T-cell (primary cell): ENCODE measurements at places on chromosomes 6 and 20.
A peak's percentile ranks its signal among the peaks of the same experiment; 100 is the strongest.

GRCh38 chr6:166085500-166085899 lies 82.2 kb downstream of the TBXT start:
- DNase-seq: no peak

GRCh38 chr6:126632271-126632670 lies 292.4 kb downstream of the CENPW start:
- no peak for DNase-seq

- DNase-seq: no peak
Observed at GRCh38 chr20:34300256-34300806, 2.8 kb downstream of the AHCY start.

- DNase-seq: peak; percentile 57
Observed at GRCh38 chr6:89079511-89080234, 878 bp upstream of the PNRC1 start.

DNA sequence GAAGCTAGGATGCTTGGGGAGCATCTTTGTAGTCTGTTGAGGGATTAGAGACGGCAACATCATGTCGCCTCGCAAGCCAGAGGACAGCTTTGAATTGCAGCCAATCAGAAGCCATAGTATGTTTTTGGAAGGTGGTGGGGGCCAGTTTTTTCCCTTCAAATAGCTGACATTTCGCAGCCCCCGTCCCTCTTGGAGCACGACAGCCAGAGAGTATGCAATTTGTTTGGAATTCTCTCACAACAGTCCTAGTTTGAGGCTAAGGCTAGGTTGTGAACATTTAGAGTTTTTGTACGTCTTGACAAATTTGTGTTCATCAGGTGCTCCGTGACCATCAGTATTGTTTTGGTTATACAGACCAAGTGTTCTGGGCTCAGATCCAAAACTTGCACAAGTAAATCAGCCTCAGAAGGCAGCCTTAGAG lies 83.3 kb downstream of the PLCB1 start:
- no peak for DNase-seq

DNA sequence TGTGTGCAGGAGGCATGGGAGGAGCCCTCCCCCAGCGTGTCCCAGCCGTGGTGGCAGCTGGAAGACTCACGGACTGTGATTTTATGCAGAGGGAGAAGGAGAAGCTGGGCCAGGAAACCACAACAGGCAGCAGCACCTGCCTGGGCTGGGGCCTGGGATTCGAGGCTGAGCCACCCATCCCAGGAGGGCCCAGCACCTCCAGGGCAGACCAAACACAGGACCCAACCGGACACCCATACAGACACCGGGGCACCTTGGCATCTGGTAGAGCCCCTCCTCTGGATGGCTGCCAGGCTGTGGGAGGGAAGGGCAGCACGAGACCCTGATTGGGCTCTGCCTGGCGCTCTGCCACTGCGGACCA lies 41.7 kb upstream of the CHRNA4 start:
- DNase-seq: no peak

- DNase-seq: no peak
Observed at GRCh38 chr20:1721687-1722512, 64.3 kb upstream of the SIRPG start.

- DNase-seq: no peak
Observed at GRCh38 chr6:110282412-110282811, 75.7 kb downstream of the METTL24 start.

DNA sequence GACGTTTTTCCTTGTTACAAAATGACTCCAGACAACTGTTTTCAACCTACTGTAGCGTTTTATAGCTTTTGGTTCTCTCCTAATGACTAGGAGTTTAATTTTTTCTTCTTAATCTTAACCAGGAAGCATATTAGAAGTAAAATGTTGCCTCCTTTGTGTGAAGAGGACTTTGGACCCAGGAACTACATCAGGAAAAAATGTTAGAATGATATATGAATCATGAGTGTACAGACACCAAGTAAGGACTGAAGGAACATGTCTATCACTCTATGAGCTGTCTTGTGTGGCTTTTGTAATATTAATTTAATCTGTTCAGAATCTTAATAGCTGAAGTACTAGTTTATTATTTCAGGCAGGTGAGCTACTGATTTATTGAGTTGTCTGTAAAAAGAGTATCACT lies 71.0 kb upstream of the MARCKS start:
- no peak for DNase-seq
